ENCODE measurements at places on chromosomes 5 and 9.

DNA sequence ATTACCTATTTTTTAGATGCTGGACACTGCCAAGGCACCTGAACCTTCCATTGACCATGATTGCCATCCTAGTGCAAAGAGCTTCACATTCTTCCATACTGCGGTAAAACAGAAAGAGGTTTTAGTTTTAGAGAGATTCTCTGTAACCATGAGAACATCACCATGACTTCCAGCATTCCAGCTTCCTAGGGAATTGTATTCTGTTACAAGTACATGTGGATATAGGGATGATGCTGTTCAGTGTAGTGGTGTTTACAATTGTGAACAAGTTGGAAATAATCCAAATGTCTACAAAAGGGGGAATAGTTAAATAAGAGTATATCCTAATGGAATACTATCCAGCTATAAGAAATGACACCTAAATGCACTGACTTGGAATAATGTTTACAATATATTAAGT is 22.4 kb downstream of the NIPSNAP3B start:
- no peaks in the 10 kb centered on the region for H3K36me3 ChIP-seq
- no peak overlapping the region for H3K4me3 ChIP-seq
- no peaks in the 10 kb centered on the region for H3K27me3 ChIP-seq
- H3K4me1 ChIP-seq = no peaks in the 10 kb centered on the region
- no peak for DNase-seq
- H3K27ac ChIP-seq = no peak overlapping the region

DNA sequence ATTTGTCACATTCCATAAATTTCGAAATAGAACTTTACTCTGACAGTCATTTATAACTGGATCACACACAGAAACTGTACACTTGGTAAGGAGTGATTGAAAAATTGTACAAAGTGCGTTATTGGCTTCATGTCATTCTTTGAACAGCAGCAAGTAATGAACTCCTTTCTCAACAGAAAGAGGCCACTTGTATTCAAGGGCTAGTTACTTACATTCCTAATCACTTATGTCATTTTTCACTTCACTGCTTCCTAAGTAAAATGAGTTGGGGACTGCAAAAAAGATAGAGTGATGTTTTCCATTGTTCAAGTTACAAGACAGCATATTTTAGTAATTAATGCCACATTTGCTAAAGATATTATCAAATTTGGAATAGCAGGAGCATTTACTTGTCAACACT is 893.2 kb downstream of the DTWD2 start:
- H3K36me3 ChIP-seq = no peaks in the 10 kb centered on the region
- H3K27ac ChIP-seq = no peak overlapping the region
- no peak overlapping the region for H3K4me3 ChIP-seq
- H3K27me3 ChIP-seq = no peaks in the 10 kb centered on the region
- no peak for DNase-seq

- no peak overlapping the region for H3K4me3 ChIP-seq
- H3K4me1 ChIP-seq = no peaks in the 10 kb centered on the region
Measured at GRCh38 chr5:145378226-145378625, 456.9 kb downstream of the PRELID2 start.

DNA sequence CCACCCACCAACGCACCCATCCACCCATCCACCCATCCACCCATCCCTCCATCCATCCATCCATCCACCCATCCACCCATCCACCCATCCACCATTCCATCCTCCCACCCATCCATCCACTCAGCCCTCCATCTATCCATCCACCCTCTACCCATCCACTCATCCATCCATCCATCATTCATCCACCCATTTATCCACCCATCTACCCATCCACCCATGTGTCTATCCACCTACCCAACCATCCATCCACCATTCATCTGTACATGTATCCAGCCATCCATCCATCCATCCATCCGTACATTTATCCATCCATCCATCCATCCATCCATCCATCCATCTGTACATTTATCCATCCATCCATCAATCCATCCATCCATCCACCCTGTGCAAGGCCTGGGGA is 11.1 kb upstream of the VAV2 start:
- DNase-seq = no peak
- H3K27ac ChIP-seq = no peak overlapping the region
- no peaks in the 10 kb centered on the region for H3K4me1 ChIP-seq
- no peak overlapping the region for H3K4me3 ChIP-seq
- no peaks in the 10 kb centered on the region for H3K36me3 ChIP-seq
- no peaks in the 10 kb centered on the region for H3K27me3 ChIP-seq

GRCh38 chr5:173450188-173450587 is 122.0 kb upstream of the STC2 start:
- no peak overlapping the region for H3K4me3 ChIP-seq
- H3K36me3 ChIP-seq = no peaks in the 10 kb centered on the region
- no peaks in the 10 kb centered on the region for H3K4me1 ChIP-seq

- H3K36me3 ChIP-seq = no peaks in the 10 kb centered on the region
- no peak overlapping the region for H3K4me3 ChIP-seq
- H3K27ac ChIP-seq = no peak overlapping the region
- no peaks in the 10 kb centered on the region for H3K4me1 ChIP-seq
- H3K27me3 ChIP-seq = no peaks in the 10 kb centered on the region
Measured at GRCh38 chr9:131320031-131320685, 30.6 kb downstream of the PLPP7 start.

DNA sequence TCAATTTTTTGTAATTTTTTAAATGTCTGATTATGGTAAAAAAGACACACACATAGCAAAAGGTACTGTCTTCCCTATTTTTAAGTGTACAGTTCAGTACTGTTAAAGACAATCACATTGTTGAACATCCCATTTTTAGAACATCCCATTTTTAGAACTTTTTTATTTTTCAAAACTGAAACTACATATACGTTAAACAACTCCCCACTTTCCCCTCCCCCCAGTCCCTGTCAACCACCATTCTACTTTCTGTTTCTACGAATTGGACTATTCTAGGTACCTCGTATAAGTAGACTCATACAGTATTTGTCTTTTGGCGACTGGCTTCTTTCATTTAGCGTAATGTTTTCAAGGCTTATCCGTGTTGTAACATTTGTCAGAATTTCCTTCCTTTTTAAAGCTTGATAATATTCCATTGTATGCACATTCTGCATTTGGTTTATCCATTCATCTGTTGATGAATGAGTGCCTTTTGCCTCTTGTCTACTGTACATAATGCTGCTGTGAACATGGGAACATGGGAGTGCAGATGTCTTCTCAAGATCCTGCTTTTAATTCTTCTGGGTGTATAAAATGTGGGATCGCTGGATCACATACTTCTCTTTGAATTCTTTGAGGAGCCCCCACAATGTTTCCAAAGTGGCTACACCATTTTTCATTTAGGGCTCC is 154.0 kb downstream of the PIK3R1 start:
- peak overlapping the region; percentile 19 for H3K4me3 ChIP-seq
- peak; percentile 54 for DNase-seq
- peak overlapping the region; percentile 60 for H3K27ac ChIP-seq

DNA sequence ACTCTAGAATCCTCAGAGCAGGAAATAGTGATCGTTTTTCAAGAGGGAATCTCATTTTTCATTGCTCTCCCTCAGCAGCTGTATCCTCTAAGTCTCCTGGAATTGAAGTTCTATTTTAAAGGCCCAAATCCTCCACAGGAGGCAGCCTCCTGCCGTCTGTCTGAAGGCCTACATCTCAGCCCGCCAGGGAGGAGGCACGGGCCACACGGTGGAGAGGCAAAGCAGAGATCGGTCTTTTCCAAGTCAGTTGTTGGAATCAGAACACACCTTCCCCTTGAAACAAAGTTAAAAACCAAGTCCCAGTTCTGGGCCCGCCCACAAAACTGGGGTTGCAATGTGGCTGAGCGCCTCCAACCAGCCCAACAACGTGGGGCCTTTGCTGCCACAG is 68.7 kb downstream of the RAPGEF1 start:
- peak overlapping the region; percentile 88 for H3K27ac ChIP-seq
- no peak overlapping the region for H3K4me3 ChIP-seq
- no peaks in the 10 kb centered on the region for H3K27me3 ChIP-seq
- H3K36me3 ChIP-seq = peaks cover 5% of the 10 kb centered on the region

DNA sequence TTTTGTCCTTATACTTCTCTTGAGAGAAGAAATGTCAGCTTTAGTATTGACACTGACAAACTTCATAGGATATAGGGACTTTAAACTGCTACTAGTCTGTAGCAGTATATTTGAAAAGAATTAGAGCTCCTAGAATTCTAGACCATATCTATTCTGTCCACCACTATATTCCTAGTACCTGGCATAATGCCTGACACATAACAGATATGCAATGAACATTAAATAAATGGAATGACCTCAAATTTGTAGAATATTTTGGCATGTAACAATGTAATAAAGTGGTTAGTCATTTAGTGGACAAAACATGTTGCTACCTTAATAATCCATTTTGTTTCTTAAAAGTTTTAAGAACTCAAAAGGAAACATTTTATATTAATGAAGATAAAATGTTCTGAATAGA is 57.5 kb downstream of the HOMER1 start:
- no peaks in the 10 kb centered on the region for H3K27me3 ChIP-seq
- H3K36me3 ChIP-seq = no peaks in the 10 kb centered on the region
- H3K4me1 ChIP-seq = peaks cover 12% of the 10 kb centered on the region
- no peak overlapping the region for H3K27ac ChIP-seq
- DNase-seq = no peak

- no peaks in the 10 kb centered on the region for H3K36me3 ChIP-seq
- H3K27me3 ChIP-seq = no peaks in the 10 kb centered on the region
- no peak overlapping the region for H3K4me3 ChIP-seq
- no peak overlapping the region for H3K27ac ChIP-seq
Measured at GRCh38 chr5:66436721-66437120, 159.5 kb upstream of the MAST4 start.

DNA sequence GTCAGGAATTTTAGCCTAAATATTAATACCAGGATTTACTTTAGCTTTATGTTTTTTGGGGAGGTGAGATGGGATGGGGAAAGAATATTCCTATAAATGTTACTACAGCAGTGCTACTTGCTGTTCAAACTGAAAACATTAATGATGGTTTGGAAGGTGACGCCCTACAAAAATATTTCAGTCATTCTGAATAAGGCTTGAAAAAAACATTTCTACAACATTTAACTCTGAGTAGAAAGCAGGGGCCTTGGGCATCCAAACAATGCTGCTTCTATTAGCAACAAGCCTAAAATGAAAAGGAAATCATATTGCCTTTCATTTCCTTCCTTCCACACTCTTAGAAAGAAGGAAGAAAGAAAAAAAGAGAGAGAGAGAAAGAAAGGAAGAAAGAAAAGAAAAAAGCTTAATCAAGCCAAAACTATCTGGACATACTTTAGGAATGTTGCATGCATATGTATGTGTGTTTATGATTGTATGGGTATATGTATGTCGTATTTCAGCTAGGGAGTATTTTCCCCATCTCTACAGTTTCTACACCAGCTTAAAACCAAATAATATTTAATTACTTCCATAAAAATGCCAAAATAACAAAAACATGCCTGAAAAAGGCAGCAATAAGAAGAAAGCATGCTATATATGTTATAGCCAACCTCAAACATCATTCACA is 16.3 kb upstream of the DAB2 start:
- no peak overlapping the region for H3K27ac ChIP-seq
- H3K4me1 ChIP-seq = no peaks in the 10 kb centered on the region
- no peaks in the 10 kb centered on the region for H3K27me3 ChIP-seq
- H3K36me3 ChIP-seq = no peaks in the 10 kb centered on the region
- DNase-seq = no peak
- H3K4me3 ChIP-seq = no peak overlapping the region

- no peaks in the 10 kb centered on the region for H3K27me3 ChIP-seq
- no peaks in the 10 kb centered on the region for H3K36me3 ChIP-seq
- H3K4me1 ChIP-seq = no peaks in the 10 kb centered on the region
- H3K27ac ChIP-seq = no peak overlapping the region
Measured at GRCh38 chr5:24226479-24226878, 418.3 kb downstream of the CDH10 start.

GRCh38 chr5:66197764-66198405 is 53.8 kb downstream of the SREK1 start:
- H3K4me1 ChIP-seq = no peaks in the 10 kb centered on the region
- no peak overlapping the region for H3K27ac ChIP-seq
- no peaks in the 10 kb centered on the region for H3K36me3 ChIP-seq
- no peaks in the 10 kb centered on the region for H3K27me3 ChIP-seq
- no peak for DNase-seq

DNA sequence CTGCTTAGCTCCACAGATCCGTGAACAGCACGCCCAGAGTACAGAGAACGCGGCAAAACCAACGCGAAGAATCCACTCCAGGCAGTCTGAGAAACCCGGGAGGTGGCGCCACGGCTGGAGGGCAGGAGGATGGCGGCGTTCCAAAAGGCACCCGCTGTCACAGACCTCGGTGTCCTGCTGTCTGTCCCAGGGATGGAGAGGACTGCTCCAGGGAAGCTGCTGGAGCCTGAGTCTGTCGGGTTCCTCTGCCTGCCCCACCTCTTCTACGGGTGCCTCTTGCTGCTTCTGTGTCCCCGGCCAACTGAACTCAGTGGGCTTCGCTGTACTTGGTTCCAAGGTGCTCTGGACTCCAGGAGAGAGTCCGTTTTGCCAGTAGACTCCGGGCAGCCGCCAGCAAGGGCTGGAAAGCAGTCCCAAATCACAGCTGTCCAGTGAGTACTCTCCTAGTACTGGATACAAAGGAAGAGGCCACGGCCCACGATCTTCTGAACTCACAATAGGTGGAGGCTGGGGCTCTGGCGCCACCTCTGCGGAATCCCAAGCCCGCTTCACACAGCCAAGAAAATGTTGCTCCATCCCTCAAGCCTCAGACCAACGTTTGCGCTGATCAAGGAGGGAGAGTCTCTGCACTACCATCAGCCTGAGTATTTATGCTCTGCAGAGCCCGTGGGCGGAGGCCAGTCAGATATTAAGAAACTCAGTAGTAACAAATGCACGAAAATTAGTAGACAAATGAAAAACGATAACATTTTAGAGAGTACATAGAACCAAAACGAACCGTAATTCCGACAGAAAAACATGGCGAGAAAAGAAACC is 440 bp downstream of the ANXA2R start:
- H3K4me1 ChIP-seq = peaks cover 20% of the 10 kb centered on the region
- no peaks in the 10 kb centered on the region for H3K36me3 ChIP-seq
- peak overlapping the region; percentile 66 for H3K4me3 ChIP-seq
- H3K27ac ChIP-seq = peak overlapping the region; percentile 59

GRCh38 chr9:129166623-129167557 is 11.2 kb downstream of the IER5L start:
- no peaks in the 10 kb centered on the region for H3K27me3 ChIP-seq
- H3K4me3 ChIP-seq = no peak overlapping the region
- no peak for DNase-seq
- H3K36me3 ChIP-seq = no peaks in the 10 kb centered on the region

DNA sequence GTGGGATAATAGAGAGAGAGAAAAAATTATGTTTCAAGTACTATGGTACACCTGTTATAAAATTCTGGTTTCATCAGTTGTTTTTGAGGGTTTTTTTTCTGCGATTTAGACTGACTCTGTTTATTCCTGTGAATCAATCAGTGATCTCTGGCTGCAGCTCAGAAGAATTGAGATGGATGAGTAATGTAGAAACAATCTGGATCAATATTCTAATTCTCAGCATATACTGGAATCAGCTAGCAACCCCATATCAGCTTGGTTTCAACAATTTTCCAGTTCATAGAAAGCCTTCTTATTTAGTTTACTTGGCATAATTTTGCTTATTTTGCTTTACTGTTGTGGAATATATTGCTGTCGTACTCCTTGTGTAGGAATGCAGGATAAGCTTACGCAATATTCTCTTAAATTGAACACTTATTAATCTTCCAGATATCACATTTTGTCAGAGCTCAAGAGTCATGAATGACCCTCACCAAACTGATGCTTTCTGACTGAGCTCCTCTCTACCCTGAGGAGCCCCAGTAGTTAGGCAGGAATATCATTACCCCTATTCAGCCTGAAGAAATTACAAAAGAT is 42.9 kb downstream of the SHC3 start:
- H3K27ac ChIP-seq = no peak overlapping the region
- no peaks in the 10 kb centered on the region for H3K27me3 ChIP-seq
- no peak overlapping the region for H3K4me3 ChIP-seq
- H3K4me1 ChIP-seq = no peaks in the 10 kb centered on the region

Data from GM12878 (cell line).